ENCODE measurements at places on chromosomes 1 and 21.
A peak's percentile ranks its signal among the peaks of the same experiment; 100 is the strongest.

- peak; percentile 100 for DNase-seq
Observed at GRCh38 chr1:212035123-212035834, at the start of the genes DTL and INTS7. TSS of gene DTL (plus strand) at chr1:212035748. CDS start at chr1:212035891, 143 bp downstream. TSS of gene INTS7 (minus strand) at chr1:212035557. CDS start at chr1:212035437, 120 bp downstream.

GRCh38 chr1:8095584-8095983 lies 69.5 kb upstream of the ERRFI1 start:
- peak; percentile 43 for DNase-seq

DNA sequence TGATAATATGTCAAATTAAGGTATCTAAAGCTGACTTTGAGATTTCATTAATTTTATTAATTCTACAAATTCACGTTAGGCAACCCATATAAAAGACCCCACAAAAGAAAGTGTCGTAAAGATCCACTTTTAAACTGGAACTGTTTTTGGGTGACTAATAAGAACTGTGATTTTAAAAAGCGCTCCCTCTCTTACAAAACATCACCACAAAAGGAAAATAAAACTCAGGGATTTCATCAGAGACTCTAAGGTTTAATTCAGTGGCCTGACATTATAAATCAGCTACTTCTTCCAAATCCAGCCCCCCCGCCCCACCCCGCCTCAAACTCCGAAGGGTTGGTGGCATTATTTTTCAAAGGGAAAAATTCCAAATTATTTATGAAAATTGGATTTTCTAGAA lies 2.7 kb downstream of the COL24A1 start:
- peak; percentile 36 for DNase-seq

- DNase-seq: no peak
Observed at GRCh38 chr1:178937695-178938094, 66.8 kb upstream of the ANGPTL1 start.

DNA sequence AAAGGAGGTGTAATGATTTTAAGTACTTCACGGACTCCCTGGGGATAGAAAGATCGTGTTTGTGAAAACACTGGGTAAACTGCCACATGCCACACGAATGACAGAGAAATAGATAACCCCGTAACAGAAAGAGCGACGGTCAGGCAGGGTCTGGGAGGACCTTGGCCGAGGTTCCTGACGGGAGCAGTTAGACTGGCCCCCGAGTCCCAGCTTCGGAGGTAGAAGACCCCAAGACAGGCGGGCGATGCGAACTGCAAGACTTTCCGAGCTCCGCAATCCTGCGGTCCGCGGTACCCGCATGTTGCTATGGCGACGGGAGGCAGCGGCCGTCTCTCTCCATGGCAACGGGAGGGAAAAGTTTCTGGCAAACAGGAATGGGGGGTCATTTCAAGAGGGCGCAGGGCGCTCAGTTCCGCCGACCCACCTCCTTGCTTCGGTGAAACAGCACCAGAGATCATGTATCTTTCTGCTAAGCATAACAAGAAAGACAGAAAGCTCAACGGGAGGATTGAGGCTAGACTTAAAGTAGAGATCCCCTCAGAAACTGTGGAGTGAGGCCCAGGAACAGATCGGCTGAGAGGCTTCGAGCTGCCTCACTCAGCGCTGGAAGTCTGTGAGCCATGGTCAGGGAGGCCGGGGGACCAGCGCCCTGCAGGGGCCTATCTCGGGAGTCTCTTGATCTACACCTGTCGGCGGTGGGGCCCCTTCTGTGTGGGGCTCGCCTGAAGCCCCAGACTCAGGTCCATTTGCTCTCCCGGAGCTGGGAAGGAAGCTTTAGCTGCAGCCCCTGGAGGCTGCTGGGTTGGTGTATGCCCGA lies 685 bp upstream of the SYT6 start:
- peak; percentile 20 for DNase-seq

Data from M059J (cell line).